ENCODE measurements at places on chromosomes 13 and 19.
A peak's percentile ranks its signal among the peaks of the same experiment; 100 is the strongest.

DNA sequence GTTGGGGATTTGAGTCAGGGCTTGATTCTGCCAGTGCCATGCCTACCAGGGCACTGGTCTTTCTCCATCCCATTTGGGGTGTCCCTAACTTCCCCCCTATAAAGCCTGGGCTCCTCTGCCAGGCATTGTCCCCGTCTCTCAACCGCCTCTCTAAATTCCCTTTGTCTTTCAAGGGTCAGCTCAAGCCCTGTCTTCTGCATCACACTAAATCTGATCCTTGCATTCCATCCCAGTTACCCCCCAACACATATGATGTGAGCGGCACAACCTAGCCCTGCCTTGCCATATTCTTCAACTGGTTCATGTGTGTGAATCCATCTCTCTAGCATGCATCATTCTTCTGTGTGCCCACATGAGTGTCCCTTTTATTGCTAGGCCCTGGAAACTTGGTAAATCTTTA is 480.9 kb downstream of the ZNF536 start:
- no peak for DNase-seq

DNA sequence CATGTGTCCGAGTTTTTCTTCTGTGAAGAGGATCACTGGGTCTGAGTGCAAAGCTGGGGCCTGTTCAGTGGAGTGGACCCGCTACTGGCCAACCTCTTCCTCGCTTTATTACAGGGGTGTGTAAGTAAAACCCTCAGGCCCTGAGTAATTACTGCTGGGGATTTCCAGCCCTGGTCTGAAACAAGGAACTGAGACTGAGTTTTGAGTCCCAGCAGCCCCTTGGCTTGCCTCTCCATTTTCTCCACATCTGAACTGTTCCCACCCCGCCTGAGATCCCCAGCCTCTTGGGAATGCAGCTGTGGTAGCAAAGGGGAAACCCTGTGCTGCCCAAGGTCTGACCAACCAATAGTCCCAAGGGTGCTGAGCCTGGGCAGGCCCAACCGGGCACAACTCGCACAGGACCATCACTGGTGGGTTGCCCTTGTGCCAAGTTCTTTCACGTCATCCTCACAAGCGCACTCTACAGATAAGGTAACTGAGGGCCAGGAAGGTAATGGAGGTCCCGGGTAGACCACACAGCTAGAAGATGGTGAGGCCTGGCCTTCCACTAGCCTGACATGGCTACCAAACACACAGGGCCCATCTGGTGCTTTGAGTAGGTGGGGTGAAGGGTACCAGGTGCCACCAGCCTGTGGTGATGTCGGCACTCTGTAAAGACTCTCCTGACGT is 13.7 kb upstream of the SLC35E1 start:
- DNase-seq = peak; percentile 85

GRCh38 chr13:62113179-62113578 is 697.5 kb upstream of the PCDH20 start:
- DNase-seq = no peak

GRCh38 chr19:28426730-28427225 is 786.2 kb downstream of the UQCRFS1 start:
- DNase-seq = peak; percentile 21

GRCh38 chr13:73556902-73557301 is 498.1 kb downstream of the KLF5 start:
- no peak for DNase-seq

GRCh38 chr13:72834601-72835000 is 52.7 kb downstream of the PIBF1 start:
- no peak for DNase-seq

GRCh38 chr19:49398001-49398615 is 10.1 kb downstream of the KASH5 start:
- no peak for DNase-seq

DNA sequence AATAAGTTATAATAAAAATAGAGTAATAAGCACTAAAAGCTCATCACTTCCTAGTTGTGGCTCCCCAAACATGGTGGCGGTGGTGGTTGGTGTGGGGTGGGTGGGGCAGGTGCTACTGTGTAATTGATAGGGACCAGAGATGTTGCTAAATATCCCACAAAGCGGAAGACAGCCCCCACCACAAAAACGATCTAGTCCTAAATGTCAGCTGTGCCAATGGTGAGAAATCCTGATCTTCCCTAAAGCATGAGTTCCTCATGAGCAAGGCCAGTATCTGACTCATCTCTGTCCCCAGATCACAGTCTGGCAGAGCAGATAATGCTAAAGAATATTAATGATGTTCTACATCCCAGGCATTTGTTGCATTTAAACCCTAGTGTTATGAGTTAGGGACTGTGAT is 1.9 kb upstream of the EDDM13 start:
- peak; percentile 100 for DNase-seq

- no peak for DNase-seq
These were observed 4.8 kb downstream of the GPR42 start for GRCh38 chr19:35375505-35376307.

DNA sequence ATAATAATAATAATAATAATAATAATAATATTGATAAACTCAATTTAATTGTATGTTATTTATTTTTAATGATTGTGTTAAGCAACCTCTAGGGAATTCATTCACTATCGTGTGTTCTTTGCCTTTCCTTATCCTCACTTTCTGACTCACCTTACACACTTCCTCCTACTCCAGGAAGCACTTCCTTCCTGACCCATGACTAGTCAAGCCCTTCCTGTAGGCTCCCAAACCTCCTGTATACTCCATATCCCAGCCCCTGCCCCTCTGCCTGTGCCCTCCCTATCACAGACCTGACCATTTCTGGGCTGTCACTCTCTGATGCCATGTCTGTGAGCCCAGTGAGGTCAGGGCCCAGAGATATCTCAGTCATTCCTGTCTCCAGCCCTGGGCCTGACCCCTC is 7.6 kb downstream of the LGALS4 start:
- no peak for DNase-seq

GRCh38 chr19:47351548-47351947 is 2.4 kb downstream of the DHX34 start:
- no peak for DNase-seq

- DNase-seq = no peak
These were observed 15.5 kb downstream of the STAP2 start for GRCh38 chr19:4322942-4323665.

DNA sequence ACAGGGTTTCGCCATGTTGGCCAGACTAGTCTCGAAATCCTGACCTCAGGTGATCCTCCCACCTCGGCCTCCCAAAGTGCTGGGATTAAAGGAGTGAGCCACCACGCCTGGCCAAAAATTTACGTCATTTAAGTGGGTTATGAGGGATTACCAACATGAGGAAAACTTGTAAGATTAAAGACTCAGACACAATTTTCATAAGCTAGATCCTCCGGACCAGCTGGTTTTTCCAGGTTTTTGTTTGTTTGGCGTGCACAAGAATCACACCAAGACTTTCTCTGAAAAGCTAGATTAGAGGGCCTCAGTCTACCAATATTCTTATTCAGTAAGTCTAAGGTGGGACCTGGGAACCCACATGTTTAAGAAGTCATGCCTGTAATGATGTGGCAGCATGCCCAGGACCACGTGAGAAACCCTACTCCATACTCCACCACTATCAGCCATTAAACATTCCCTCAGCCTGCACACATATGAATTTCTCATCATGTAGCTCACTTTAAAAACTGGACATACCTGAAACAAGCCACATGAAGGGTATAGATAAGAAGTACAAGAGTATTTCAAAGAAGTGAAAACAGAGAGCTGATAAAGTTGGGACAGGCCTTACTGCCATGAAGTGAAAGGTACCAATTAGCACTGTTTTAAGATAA is 25.7 kb downstream of the DIAPH3 start:
- DNase-seq = no peak

DNA sequence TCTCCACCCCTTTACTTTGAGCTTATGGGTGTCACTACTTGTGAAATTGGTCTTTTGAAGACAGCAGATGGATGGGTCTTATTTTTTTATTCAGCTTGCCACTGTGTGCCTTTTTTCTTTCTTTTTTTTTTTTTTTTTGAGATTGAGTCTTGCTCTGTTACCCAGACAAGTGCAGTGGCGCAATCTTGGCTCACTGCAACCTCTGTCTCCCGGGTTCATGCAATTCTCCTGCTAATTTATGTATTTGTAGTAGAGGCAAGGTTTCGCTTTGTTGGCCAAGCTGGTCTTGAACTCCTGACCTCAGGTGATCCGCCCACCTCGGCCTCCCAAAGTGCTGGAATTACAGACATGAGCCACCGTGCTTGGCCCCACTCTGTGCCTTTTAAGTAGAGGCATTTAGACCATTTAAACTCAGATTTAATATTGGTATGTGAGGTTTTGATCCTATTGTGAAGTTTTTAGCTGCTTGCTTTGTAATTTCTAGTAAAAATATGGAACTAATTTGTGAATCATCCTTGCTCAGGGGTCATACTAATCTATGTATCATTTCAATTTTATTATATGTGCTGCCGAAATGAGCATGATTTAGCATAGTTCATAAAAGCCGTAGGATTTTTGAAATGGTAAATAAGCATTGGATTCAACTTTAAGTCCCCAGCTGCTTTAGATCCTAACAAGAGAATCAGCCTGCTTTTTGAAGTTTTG is 584.5 kb downstream of the SLITRK1 start:
- DNase-seq = no peak

DNA sequence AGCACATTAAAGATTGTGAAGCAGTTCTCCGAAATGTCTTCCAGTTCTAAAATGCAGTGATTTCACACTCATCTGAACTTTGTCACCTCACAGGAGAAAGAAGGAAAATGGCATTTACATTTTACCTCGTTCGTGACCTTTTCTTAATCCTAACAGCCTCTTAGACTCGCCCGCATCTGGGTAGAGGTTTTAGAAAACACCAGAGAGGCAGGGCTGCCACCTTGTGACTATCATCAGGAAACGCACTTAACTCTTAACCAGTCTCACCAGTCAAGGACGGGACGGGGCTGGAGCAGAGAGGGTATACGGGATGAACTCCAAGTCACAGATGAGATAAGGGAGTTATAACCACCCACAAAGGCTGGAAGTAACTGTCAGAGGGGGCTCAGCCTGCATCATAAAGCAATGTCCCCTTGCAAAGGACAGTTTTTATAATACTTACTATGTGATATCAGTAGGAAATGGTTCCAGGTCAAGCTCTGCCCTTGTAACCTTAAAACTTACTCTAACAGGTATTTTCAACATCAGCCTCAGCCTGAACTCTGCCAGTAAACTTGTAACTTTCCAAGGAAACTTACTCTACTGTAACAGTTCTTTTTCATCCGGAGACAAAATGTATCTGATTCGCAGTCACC is 8.6 kb upstream of the CEACAM6 start:
- peak; percentile 79 for DNase-seq

- DNase-seq = no peak
These were observed at the start of gene ELAVL3 for GRCh38 chr19:11480715-11481533. TSS of gene ELAVL3 (minus strand) at chr19:11481046. CDS start at chr19:11480608, 438 bp downstream.

- no peak for DNase-seq
These were observed 1.0 kb downstream of the EFNA2 start for GRCh38 chr19:1286487-1287353.

DNA sequence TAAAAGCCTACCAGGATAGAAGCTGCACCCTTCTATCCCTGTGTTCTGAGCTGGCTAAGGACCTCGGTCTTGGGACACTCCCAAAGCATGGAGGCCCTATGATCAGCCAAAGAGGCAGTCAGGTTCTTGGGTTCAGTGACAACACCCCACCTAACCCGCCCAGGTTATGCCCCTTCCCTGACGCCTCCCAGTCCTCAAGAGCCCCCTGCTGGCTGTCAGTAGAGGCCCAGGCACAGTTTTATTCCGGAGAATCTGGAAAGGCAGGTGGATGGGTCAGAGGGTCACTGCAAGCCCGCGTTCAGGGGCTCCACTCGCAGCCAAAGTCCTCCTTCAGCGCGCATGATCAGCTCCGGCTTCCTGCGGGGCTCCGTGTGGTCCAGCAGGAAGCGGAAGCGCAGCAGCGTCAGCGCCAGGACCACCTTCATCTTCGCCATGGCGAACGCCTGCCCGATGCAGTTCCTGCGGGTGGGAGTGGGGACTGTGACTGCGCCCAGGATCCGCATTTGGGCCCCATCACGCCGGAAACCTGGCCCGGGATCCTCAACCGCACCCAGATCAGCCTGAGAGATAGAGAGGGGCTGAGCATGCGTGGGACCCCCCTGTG is 22.3 kb downstream of the OR10H3 start:
- DNase-seq = no peak

- no peak for DNase-seq
These were observed 124.6 kb upstream of the SLC10A2 start for GRCh38 chr13:103190841-103191240.

DNA sequence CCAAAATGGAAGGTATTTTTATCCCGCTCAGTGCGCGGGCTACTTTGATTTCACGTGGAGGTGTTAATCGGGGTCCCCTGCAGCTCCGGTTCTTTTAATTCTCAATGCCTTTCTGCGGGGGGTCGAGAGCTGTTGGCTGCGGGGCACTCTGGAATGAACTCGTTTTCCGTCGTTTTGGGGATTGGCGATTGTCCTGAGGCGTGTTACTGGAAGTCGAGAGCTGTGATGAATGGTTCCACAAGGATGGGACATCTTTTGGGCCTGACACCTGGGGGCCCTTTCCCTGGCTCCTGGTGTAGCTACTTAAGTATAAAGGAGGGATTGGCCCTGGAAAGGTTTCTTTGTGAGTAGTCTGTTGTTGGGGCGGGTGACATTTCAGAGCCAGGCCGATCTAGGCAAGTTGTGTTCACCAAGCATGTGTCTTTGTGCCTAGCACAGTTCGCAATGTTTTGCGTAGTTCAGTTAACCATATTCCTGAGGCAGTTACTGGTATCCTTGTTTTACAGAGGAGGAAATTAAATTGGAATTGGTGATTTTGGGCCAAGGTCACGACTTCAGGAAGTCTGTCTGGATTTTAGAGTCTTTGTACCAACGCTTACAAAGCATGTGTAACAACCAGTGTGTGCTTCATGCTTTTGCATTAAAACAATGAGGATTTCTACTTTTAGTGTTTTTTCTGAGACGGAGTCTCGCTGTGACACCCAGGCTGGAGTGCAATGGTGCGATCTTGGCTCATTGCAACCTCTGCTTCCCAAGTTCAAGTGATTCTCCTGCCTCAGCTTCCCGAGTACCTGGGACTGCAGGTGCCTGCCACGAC is 846 bp downstream of the RPL13A start:
- no peak for DNase-seq

- DNase-seq = no peak
These were observed 97.1 kb downstream of the SIPA1L3 start for GRCh38 chr19:38004186-38004520.

DNA sequence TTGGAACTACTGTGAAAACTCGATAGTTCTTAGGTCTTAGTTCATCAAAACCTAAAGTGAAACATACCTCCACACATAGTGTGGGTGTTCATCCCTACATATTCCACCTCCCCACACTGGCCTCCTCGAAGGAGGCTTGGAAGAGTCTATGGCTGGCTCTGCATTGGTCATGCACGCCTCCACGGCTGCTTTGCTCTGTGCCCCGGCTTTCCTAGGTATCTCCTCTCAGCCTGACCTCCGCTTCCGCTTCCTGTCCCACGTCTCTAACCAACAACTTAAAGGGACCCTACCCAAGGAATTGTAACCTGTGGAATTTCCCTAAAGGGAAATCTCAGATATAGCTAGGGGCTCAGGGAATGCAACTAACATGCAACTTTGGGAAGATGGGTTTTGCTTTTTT is 79.7 kb upstream of the MBNL2 start:
- no peak for DNase-seq

GRCh38 chr19:18100710-18101109 is 3.1 kb downstream of the MAST3 start:
- no peak for DNase-seq
